NCI-H187 (cell line): ENCODE measurements at places on chromosomes 5 and 9.

DNA sequence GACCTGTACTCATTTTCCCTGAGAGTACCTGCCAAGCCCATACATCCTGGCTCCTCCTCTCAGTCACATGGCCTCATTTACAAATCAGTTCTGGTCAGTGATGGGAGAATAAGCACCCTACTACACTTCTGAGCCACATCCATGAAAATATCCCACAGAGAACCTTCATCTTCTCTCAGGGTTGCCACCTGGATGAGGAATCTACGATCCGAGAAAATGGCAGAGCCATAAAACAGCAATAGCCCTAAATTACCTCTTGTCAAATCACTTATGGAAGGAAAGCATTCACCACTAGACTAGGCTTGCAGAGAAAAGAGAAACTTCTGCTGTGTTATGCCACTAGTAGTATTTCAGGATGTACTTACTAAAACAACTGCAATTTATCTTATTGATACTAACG lies 324.8 kb downstream of the BNC2 start:
- no peak for DNase-seq

- DNase-seq, result no peak
Measured at GRCh38 chr9:16043756-16044578, 491.1 kb downstream of the CCDC171 start.

DNA sequence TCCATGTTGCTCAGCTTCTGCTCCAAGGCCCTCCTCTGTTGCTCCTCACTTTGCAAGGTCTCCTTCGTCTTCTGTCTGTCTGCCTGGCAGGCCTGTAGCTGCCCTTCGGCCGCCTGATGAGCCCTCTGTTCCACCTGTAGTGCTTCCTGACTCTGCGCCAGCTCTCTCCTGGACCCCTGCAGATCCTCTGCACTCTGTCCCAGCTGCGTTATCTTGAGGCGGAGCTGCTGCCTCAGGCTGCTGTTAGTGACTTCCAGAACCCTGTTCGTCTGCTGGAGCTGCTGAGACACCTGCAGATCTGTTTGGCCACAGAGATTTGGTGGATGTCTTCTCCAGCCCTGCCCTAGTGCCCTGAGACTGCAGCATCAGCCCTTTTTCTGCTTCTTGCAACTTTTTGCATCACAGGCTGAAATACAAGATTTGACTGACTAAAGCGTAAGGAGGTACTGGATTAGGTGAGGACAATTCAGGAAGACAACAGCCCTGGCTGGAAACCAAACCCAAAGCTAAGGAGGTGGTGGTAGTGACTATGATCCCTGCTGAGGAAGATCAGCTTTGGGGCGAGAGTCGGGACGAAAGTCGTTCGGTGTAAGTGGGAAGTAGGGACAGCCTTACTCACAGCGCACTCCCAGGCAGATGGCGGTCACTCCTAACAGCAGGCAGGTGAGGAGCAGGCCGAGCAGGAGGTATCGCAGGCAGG lies 2.1 kb downstream of the CD72 start:
- no peak for DNase-seq

GRCh38 chr9:83406921-83407320 lies 131.3 kb downstream of the FRMD3 start:
- DNase-seq, result no peak

DNA sequence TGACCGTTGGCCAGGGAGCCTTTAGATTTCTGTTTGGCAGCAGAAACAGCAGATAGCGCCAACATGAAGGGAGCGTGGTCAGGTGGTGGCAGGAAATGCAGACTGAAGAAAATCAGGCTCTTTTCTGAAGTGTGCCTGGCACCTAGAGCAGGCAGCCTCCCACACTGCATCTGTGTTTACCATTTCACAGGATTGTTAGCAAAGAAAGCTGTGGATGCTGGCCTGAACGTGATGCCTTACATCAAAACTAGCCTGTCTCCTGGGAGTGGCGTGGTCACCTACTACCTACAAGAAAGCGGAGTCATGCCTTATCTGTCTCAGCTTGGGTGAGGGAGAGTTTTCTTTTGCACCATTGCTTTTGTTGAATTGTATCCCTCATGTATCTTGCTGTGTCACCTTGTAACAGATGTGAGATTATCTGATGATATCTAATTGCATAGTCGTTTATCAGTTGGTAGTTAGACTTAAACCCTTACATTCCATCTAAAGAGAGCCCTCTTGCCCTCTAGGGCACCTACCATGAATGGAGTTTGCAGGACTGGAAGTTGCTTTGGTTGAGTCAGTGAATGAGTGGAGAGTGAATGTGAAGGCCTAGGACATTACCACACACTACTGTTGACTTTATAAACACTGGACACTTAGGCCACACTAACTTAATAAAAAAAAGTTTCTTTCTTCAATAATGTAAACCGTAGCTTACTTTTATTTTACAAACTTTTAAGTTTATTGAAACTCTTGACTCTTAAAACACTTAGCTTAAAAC lies 42.8 kb downstream of the ACO1 start:
- DNase-seq, result no peak

DNA sequence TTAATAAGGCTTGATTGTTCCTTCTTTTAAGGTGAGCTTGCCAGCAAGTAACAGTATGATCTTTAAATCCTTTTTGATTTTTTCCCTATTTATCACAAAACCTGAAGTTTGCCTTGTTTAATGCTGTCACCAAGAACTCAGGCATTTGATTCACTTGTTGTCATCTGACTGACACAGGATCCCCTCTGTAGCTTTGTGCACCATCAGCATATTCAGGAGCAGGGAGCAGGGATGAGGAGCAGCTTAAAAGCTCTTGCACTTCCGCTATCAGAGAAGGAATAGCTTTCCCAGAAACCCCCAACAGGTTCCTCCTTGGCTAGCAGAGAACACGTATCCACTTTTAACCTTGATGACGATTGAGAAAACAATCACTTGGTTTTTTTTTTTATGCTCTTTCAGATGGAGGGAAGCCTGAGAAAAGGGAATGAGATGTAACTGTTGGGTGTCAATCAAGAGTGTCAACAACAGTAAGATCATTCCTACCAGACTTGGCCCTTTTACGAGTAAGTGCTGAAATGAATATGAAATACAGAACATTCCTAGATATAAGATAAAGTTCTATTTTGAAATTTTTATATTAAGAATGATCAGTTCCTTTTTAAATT lies 433.1 kb upstream of the CDH18 start:
- no peak for DNase-seq

DNA sequence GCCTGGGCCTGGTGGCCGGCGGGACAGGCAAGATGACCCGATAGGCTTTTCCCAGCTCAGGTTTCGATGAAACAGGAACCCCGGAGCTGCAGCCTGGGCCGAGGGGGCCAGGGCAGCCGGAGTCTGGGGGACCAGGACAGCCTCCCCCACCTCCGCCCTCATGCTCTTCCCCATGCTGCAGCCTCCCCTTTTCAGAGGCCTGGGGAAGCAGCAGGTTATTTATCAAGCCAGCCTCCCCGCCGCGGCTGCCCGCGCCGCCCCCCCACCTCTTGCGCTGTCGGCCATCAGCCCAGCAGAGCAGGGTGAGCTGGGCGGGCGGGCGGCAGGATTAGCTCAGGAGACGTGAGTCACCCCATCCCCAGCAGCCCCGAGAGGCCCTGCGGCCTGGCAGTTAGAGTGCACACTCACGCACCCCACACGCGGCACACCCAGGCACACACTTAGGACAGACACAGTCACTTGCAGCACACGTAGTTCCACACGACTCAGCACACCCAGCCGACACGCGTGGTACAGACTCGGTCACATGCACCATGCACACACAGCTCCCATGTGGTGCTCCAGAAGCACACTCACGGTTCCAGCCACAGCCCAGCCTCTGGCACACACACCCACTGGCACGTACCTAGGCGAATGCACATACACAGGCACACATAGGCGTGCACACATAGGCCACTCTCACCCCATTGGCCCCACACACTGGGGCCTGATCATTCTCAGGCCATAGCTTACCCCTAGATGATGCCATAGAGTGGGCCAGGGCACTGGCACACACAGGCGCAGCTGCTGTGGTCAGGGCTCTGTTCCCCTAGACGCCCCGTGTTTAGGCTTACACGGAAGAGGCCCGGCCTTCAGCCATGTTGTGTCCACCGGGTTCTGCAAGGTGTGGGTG lies 13.0 kb downstream of the CXXC5 start:
- DNase-seq, result no peak

DNA sequence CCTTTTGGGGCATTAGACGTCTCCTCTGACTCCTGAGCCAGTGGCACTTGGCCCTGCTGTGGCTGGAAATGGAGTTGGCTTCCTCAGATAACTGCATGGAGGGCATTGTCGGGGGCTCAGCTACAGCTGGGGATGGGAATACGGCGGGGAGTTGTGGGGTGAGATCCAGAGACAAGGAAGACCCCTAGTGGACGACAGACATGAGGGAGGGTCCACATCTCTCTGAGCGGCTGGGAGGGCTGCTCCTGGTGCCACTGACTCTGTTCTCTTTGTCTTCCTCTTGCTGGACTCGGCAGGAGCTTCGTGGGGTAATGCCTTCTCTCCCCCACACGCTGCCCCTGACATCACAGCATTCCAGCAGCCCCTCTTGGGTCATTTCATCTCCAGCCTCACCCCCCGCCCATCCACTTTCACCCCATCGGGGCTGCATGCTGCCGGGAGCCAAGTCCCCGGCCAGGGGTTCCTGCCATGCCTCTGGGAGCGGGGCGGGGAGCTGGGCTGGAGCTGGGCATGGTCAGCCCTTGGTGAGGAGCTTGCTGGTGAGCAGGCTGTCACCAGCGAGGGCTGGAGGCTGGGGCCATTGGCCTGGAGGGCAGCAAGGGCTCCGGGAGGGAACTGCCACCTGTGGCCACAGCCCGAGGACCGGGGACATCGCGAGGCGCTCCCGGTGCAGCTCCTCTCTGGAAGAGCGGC lies 172.3 kb downstream of the CACNA1B start:
- DNase-seq, result no peak

GRCh38 chr9:19493876-19494275 lies 85.1 kb downstream of the ACER2 start:
- DNase-seq, result no peak

DNA sequence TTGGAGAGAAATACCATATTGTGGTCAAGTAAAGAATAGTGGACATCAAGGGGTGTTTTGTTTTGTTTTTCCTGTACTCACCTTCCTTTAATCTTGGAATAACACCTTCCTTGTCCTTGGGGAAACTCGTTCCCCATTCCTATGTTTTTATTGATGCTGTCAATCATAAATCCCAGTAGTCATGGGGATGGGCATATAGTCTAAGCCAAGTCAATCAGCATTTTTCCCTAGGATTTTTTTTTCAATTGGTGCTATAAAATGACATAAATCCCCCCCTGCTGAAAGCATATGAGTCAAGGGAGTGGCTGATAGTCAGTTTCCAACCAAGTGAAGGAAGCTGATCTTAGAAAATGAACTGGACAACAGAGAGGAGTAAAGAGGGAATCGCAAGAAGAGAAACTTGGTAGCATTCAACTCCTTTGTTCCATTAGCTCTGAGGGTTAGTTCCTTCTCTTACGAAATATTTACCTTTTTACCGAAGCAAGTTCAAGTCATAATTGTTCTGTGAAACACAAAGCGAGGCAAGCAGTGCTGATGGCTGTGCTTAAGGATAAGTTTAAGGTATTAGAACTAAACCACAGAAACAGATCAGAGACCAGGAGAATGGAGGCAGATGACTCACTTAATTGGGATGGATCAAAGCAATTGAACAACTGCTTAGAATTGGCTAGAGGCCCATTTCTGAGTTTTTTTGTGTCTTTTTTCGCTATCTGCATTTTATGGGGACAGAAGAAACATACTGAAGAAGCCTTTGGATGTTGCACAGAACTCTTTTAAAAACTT lies 218.6 kb downstream of the SEMA6A start:
- no peak for DNase-seq

GRCh38 chr5:175778951-175779503 lies 92.4 kb upstream of the CPLX2 start:
- no peak for DNase-seq

- no peak for DNase-seq
Measured at GRCh38 chr9:97419309-97419867, 7.5 kb downstream of the TDRD7 start.

DNA sequence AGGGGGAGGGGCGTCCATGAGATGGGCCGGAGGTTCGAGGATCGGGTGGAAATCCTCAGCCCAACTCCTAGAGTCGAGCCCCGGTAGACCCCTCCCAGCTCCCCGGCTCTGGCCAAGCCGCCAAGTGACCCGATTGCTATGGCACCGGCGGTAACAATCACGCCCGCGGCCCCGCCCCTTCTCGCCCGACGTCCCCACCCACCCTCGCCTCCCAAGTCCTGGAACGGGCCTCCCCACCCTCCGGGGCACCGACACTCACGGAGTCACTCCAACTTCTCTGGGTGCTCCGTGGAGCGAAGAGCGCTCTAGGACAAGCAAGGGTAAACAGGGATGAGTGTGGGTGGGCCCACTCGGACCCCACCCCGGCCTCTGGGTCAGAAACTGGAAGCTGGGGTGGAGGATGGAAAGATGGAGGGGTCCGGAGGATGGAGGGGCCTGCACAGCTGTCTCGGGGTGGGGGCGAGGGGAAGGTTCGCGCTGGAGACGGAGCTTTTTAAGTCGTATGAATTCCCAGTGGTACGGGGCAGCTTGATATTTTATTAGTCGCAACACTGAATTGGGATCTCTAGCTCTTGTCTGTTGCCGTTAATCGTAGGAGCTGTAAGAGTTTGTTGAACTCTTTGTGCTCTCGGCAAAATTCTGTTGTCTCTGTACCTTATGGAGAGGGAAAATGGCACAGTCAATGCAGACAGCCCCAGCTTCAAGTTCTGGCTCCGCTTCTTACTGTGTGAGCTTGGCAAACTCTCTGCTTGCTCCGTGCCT lies at the start of gene SPACA9:
Gene SPACA9, plus strand, starts transcription at position 204 of the 762 bp plus-strand sequence. CDS start 5,050 bp downstream, outside the sequence.
- DNase-seq, result no peak

GRCh38 chr5:8418049-8418426 lies 549.1 kb downstream of the MTRR start:
- DNase-seq, result no peak

DNA sequence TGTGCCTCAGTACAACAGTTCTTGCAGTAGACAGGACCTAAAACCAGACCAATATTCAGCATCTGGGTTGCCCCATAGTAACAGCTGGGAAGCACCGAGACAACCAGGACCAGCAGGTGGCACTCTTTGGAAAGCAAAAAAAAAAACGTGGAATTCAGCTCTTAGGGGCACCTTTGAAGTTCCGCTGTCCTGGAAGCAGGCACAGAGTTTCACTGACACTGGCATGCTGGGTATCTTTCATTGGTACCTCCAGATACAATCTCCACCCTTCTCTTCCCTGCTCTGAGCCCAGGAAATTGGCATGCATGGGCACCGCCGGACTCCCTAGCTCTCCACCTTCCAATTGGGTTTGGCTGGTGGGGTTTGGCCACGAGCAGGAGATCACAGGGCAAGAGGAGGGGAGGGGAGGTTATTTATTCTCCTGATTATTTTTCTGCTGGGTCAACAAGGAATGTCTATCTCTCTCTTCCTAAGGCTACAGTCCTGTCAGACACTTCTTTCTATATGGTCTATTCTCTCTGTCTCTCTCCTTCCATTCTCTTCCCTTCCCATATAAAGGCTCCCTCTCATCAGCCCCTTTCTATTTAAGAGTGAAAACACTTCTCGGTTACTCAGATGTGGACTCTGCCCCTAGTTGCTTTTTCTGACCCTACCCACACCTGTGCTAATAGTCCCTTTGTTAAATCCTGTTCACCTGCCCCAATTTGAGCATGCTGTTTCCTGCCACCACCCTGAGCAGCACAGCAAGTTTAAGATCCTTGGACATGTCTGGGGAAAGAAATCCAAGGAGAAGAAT lies 1.9 kb upstream of the IDNK start:
- DNase-seq, result no peak

- DNase-seq, result no peak
Measured at GRCh38 chr5:82593481-82593880, 315.3 kb upstream of the RPS23 start.

GRCh38 chr5:65355301-65355700 lies 126.4 kb downstream of the ADAMTS6 start:
- no peak for DNase-seq
